Activated B cell treated with CpG ODN at 0.5 μM for 24 hours (primary cell): ENCODE measurements at places on chromosomes 1 and 21.

DNA sequence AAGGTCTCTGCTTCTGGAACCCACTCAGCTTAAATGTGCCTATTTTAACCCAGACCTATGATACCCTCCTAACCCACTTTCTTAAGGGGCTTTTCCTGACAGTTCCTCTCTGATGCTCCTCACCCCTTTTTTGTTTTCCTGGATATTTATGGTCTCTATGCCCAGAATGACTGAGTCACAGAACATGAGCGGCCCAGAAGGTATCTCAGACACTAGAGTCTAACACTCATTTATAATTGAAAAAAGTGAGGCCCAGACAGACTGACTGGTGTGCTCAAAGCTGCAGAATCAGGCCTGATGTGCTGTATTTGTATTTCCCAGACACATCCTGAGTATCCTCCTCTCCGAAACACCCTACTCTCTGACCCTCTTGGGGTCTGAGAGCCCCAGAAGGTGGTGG, 44.0 kb downstream of the LRRC71 start:
- no peak for DNase-seq

- DNase-seq, result no peak
Observed at GRCh38 chr21:39288987-39289386, 24.4 kb downstream of the BRWD1 start.

GRCh38 chr1:46612937-46613660, 3.5 kb downstream of the MOB3C start:
- no peak for DNase-seq

DNA sequence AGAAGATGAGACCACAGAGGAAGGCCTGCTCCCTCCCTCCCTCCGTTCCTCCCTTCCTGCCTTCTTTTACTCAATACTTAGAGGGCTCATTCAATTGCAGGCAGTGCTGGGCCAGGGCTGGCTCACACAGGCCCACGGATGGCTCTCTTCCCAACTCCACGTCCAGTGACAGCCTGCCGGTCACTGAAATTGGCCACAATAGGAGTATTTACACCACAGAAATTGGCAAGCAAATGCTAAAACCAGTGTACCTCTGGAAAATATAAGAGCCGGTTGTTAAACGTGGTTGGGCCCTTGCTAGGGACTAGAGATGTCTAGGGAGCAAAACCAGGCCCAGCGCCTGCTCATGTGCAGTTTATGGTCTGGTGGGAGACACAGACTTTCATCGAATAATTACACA, 72.4 kb upstream of the TMEM51 start:
- no peak for DNase-seq

- no peak for DNase-seq
Observed at GRCh38 chr21:43609501-43610340, 49.6 kb downstream of the HSF2BP start.

GRCh38 chr1:231634323-231635013, 7.9 kb downstream of the DISC1 start:
- no peak for DNase-seq

GRCh38 chr1:119670898-119671297, 22.8 kb upstream of the ZNF697 start:
- no peak for DNase-seq

DNA sequence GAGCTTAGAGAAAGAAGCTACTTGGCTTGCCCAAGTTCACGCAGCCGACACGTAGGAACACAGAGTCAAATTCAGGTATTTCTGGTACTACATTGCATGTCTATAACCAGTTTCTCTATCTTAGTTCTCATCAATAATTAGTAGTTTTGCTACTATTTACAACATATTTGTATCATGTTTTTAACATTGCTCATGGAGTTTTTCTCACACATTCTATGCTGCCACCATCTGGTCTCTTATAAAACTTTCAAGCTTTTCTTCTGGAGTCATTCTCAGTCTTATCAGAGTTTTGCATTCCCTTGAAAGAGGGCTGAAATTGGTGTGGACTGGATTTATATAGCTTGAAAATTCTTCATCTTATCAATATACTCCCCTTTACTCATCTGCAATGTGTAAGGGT, 118.8 kb upstream of the PALMD start:
- no peak for DNase-seq

- DNase-seq, result no peak
Observed at GRCh38 chr1:14901371-14901954, 252.1 kb upstream of the TMEM51 start.

GRCh38 chr1:206066479-206067171, 13.7 kb downstream of the RHEX start:
- DNase-seq, result no peak

DNA sequence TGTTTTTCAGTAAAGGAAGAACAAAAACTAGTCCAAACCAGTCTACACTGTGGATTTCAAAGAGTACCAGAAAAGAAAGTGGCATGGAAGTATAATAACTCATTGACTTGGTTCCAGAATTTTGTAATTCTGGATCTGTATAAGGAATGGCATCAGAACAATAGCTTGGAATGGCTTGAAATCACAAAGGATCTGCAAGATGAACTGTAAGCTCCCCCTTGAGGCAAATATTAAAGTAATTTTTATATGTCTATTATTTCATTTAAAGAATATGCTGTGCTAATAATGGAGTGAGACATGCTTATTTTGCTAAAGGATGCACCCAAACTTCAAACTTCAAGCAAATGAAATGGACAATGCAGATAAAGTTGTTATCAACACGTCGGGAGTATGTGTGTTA, 21.3 kb downstream of the CHODL start:
- no peak for DNase-seq

- no peak for DNase-seq
Observed at GRCh38 chr1:229508823-229509337, 739 bp upstream of the NUP133 start.

GRCh38 chr1:26352338-26352679, 1.6 kb downstream of the CRYBG2 start:
- no peak for DNase-seq

DNA sequence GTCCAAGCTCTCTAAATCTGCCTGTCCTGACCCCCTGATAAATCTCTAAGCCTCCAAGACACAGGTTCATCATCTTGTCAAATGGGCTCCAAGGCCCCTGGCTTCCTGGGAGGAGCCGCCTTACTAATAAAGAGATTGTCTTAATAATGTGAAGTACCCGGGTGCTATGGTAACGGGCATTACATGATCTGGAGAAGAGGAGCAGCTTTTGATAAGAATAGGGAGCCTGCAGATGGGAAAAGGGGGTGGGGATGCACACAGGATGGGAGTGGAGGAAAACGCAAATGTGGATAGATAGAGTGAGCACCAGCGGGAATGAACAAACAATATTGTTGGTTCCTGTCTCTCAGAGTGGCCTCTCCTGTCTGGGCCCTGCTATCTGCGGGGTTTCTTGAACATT, 11.9 kb upstream of the RXRG start:
- no peak for DNase-seq

GRCh38 chr1:169509354-169509753, 23.6 kb upstream of the SLC19A2 start:
- no peak for DNase-seq

GRCh38 chr1:29453502-29454240, 217.3 kb downstream of the PTPRU start:
- DNase-seq, result no peak

DNA sequence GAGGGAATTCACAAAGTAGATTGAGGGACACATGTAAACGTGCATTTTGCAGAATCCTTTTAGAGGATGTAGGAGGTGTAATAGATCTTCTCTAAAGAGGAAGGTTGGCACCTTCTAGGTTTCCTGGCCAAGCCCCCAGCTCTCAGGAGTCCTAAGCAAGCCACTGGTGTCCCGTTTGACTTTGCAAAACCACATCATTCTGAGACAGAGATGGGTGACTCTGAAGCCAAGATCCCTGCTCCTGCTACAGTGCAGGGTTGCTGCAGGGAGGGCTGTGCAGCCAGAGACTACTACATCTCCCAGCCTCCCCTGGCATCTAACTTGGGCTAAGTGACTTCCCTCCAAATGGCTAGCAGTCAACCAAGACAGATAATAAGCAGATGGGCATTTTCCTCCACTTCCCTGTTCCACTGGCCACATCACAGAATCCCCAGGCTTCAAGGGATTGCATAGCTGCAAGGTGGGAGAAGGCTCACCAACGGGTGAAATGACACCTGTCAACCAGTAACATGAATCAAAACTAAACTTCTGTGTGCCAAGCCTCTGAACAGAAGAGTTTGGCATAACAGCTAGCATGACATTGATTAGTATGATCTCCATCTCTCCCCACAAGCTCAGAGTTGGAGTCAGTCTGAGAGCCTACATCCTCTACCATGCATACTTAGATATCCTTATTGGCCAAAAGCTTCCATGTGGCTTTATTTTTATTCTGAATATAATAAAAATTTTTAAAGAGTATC, 129.6 kb upstream of the COA6 start:
- DNase-seq, result no peak

DNA sequence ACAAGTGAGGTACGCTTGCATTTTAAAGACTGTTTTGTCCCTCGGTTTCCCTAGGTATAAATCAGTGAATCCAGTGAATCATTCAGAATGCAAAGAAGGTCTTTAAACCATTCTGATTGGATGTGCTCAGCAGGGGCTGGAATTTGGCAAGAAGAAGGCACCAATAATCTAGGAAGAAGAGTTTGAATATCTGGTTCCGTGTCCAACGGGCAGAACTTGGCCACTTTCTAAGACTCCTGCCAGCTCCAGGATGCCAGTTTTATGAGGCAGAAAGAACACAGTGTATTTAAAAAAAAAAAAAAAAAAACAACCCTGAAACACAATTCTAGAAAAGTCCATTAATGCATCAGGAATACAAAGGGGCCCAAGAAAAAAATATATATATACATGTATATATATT, 3.0 kb upstream of the TENT5C start:
- DNase-seq, result no peak

- DNase-seq, result no peak
Observed at GRCh38 chr1:74847715-74848114, 114.8 kb downstream of the TYW3 start.

DNA sequence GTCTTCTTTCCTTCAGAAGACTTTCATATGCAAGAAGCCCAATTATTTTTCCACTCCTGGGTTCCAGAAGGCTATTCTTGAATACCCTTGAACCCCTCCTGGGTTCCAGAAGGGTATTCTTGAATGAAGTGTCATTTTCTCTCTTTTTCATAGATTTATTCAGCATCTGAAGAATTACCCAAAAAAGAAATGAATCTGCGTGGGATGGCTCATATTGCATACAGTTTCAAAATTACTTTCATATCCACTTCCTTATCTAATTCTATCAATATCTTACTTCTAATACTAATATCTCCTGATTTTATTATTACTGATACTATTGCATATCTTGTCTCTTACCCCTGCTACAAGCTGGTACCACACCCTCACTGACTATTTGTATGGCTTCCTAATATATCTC, 22.6 kb upstream of the RABGAP1L start:
- DNase-seq, result no peak

DNA sequence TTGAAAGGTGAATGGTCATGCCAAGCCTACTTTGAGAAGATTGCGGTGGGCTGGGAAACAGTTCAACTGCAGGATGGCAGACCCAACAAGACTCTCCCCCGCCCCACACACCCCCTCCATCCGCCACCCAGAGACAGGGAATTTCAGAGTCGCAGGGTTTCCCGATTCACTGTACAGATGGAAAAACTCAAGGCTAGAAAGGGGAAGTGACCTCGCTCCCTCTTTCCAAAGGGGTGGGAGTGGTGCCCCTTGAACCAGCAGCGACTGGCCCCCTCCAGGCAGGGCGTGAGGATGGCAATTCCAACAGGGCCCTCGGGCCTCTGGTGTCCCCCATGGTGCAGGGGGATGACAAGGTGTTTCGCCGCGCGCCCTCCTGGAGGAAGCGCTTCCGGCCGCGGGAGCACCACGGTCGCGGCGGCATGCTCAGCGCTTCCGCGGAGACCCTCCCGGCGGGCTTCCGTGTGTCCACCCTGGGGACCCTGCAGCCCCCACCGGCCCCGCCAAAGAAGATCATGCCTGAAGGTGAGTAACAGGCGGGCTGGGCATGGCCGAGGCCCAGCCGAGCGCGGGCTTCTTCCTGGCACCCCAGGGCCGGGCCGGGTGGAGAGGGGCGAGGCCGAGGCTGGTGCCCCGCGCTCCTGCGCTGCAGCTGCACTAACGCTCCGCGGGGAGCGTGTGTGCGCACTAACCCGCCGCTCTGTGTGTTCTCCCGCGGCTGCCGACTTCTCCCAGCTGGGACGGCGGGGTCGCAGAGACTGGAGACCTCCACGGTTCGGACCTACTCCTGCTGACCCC, 10.4 kb downstream of the MYOG start:
- DNase-seq, result no peak

GRCh38 chr21:43913928-43914327, 48.9 kb downstream of the AGPAT3 start:
- no peak for DNase-seq

- DNase-seq, result no peak
Observed at GRCh38 chr1:62794053-62794452, 10.1 kb downstream of the ATG4C start.

- DNase-seq, result no peak
Observed at GRCh38 chr1:116453481-116453880, 80.4 kb downstream of the ATP1A1 start.

- DNase-seq, result no peak
Observed at GRCh38 chr21:19609611-19610010, 1206.0 kb upstream of the TMPRSS15 start.

GRCh38 chr1:21913258-21913657, 23.9 kb downstream of the HSPG2 start:
- no peak for DNase-seq

- DNase-seq, result no peak
Observed at GRCh38 chr1:118890851-118891384, 97.2 kb downstream of the TBX15 start.

DNA sequence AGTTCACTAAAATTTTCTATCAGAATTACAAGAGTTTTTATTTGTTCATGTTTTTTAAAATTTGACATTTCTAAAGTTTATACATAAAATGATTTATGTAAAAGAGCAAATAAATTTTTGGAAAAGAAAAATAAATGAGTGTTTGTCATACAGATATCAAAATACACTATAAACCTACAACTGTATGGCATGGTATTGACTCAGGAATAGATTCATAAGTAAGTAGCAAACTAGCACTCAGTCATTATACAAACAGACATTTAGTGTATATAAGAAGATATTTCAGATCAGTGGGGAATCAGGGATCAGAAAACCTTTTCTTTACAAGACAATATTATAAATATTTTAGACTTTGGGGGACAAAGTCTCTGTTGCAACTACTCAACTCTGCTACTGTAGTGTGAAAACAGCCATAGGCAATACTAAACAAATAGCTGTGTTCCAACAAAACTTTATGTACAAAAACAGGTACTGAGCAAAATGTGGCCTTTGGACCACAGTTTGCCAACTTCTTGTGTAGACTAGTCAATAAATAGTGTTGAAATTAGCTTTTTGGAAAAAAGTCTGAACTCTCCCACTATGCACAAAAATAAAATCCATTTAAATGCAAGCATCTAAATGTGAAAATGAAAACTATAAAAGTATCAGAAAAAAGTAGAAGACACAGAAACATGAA, 508.8 kb upstream of the CAMK1G start:
- no peak for DNase-seq

- no peak for DNase-seq
Observed at GRCh38 chr1:223466151-223466550, 72.9 kb downstream of the CCDC185 start.
